Stimulated activated CD4-positive, alpha-beta T cell treated with anti-CD3 and anti-CD28 coated beads, Interleukin-4, amount 100 ng/mL, for 4 hours (primary cell): ENCODE measurements at places on chromosomes 4 and X.

GRCh38 chrX:52556741-52557140 lies 39.9 kb upstream of the XAGE1B start:
- no peak for DNase-seq

DNA sequence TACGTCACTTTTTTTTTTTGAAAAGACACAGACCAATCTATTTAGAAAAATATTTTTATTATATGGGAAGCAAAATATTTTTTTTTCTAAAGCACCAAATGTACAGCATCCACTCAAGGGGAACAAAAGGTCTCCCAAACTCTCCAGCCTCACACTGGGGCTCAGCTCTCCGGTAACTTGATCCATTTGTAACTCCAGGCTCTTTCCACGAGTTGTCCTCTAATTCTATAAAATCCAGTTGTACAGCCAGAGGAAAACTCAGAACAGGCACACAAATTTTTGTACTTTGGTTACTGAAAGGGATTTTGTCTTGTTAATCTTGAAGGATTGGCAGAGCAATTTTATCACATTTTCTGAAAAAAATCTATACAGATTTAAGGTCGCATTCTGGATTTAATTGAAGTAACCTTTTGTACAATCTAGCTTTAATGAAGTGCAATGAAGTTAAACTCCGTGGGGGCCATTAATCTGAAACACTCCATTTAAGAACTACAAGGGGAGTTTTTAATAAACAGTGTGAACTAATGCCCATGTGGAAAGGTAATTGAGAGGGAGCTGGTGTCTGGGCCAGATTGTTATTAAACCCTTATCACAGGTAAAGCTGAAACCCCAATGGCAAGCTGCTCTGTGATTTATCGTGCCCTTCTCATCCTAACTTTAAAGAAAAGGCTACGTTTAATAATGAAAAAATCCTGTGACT lies 161.2 kb upstream of the FRG1 start:
- DNase-seq = no peak

- no peak for DNase-seq
Measured at GRCh38 chrX:108397627-108398391, 40.4 kb downstream of the COL4A6 start.

- no peak for DNase-seq
Measured at GRCh38 chr4:40865696-40866095, 115.9 kb downstream of the NSUN7 start.

- DNase-seq = no peak
Measured at GRCh38 chr4:140806163-140806562, 50.0 kb upstream of the TBC1D9 start.

GRCh38 chrX:134821901-134822300 lies 163.6 kb upstream of the PLAC1 start:
- DNase-seq = no peak
